ENCODE measurements at places on chromosomes 3 and 15. TPM values are rescaled to one million over a fixed set of nuclear protein-coding genes. Genes with fewer than 3 reads are reported as not detected.

CCDC54 gene
- not detected for total RNA-seq

AAGAB gene
- total RNA-seq, result 51.5 TPM

PIK3CB gene
- 14.8 TPM for total RNA-seq

FOXP1 gene
- total RNA-seq, result 8.7 TPM

PLA2G4B gene
- total RNA-seq, result 3.7 TPM

SLC28A2 gene
- total RNA-seq, result 0.33 TPM

NOX5 gene
- total RNA-seq, result 2.2 TPM

GPR149 gene
- 0.27 TPM for total RNA-seq

C3orf62 gene
- 6.0 TPM for total RNA-seq

GPR87 gene
- 1.6 TPM for total RNA-seq

STAC gene
- total RNA-seq, result 8.1 TPM

CCR2 gene
- total RNA-seq, result 0.25 TPM

IL1RAP gene
- total RNA-seq, result 1.9 TPM

PP2D1 gene
- 0.42 TPM for total RNA-seq

ARGFX gene
- total RNA-seq, result not detected

EIF4G1 gene
- 193 TPM for total RNA-seq

TGM4 gene
- total RNA-seq, result 0.37 TPM

CMTM8 gene
- total RNA-seq, result 2.3 TPM

FAM174B gene
- 8.2 TPM for total RNA-seq

ZNF385D gene
- 5.2 TPM for total RNA-seq

GOLGA6A gene
- total RNA-seq, result 0.38 TPM

GADL1 gene
- 0.39 TPM for total RNA-seq

MNS1 gene
- total RNA-seq, result 2.5 TPM

PTH1R gene
- total RNA-seq, result 1.2 TPM

KNG1 gene
- not detected for total RNA-seq

VPS8 gene
- 56.4 TPM for total RNA-seq

RFT1 gene
- 6.5 TPM for total RNA-seq

RAB6B gene
- 75.3 TPM for total RNA-seq

EOMES gene
- total RNA-seq, result 0.53 TPM

IL5RA gene
- 0.44 TPM for total RNA-seq

GOLGA6L7 gene
- not detected for total RNA-seq

All from motor neuron (in vitro differentiated cells).